RWPE2 (cell line): ENCODE measurements at places on chromosomes 11 and 22.

- no peak for DNase-seq
- no peak overlapping the region for H3K27ac ChIP-seq
- H3K36me3 ChIP-seq, result no peaks in the 10 kb centered on the region
- H3K4me1 ChIP-seq, result no peaks in the 10 kb centered on the region
Observed at GRCh38 chr11:81070948-81071347, 1630.1 kb upstream of the TENM4 start.

DNA sequence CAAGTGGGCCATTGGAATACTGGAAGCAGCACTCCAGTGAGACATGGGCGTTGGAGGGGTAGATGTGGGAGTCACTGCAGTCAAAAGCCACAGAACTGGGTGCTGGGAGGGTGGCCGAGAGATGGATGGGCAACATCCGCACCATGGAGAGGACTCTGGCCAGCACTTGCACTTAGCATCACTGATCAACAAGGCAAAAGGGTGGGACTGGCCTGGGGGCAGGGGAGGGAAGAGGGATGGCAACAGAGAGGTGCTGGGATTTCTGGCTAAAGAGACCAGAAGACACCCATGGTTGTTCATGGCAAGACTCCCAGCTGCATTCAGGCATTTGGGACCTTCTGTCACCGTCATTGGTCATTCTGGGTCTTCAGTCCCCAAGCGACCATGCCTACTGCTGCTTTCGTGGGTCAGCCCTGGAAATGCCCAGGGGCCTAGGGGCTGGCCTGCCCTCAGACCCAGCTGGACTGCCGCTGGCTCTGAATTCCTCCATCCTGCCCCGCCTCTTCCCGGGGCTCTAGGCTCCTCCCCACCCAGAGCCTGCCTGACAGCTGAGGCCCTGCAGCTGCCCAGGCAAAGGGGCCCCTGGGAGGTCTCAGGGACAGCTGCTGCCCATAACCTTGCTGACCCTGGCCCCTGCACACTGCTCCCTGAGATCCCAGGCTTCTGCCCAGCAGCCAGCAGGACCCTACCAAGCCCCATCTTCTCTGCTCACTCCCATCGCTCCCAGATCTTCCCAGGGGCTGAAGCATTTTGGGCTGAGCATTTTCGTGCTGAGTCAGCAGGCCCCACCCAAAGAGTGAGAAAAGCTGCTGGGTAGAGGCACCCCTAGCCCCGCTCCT is 13.0 kb upstream of the CDC42EP2 start:
- H3K36me3 ChIP-seq, result peaks cover 21% of the 10 kb centered on the region; the same call in 1 of the 2 replicates
- H3K27ac ChIP-seq, result no peak overlapping the region
- no peak overlapping the region for H3K4me3 ChIP-seq
- no peak for DNase-seq
- no peaks in the 10 kb centered on the region for H3K27me3 ChIP-seq

DNA sequence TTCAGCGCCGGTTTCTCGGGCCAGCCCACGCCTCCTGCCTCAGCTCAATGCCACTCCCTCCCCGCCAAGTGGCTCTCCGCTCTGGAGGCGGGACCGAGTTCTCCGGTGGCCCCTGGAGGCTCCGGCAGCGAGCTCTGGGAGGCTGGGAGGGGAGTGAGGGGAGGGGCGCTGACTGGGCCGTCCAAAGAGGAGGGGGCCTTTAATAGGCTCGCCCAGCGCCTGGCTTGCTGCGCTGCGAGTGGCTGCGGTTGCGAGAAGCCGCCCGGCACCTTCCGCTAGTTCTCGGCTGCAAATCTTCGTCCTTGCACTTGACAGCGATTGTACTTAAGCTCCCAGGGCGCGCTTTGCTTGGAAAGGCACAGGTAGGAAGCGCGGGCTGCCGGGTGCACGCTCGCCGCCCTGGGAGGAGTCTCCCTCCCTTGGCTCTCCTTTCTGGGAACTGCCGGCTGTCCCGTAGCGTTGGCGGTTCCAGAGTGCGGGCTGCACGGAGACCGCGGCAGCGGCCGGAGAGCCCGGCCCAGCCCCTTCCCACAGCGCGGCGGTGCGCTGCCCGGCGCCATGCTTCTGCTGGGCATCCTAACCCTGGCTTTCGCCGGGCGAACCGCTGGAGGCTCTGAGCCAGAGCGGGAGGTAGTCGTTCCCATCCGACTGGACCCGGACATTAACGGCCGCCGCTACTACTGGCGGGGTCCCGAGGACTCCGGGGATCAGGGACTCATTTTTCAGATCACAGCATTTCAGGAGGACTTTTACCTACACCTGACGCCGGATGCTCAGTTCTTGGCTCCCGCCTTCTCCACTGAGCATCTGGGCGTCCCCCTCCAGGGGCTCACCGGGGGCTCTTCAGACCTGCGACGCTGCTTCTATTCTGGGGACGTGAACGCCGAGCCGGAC is at the start of gene ADAMTS15:
TSS of gene ADAMTS15 (plus strand) at position 230 of the 894 bp plus-strand sequence. CDS start at position 559, 329 bp downstream.
- peak; percentile 84 for DNase-seq
- no peaks in the 10 kb centered on the region for H3K4me1 ChIP-seq
- no peaks in the 10 kb centered on the region for H3K36me3 ChIP-seq
- H3K27me3 ChIP-seq, result peaks cover 4% of the 10 kb centered on the region

- H3K27ac ChIP-seq, result no peak overlapping the region
- H3K36me3 ChIP-seq, result no peaks in the 10 kb centered on the region
- no peak for DNase-seq
- H3K4me1 ChIP-seq, result no peaks in the 10 kb centered on the region
- H3K27me3 ChIP-seq, result no peaks in the 10 kb centered on the region
Observed at GRCh38 chr22:48104102-48104738, 1341.8 kb downstream of the TBC1D22A start.

GRCh38 chr22:30192427-30192826 is 54.1 kb downstream of the LIF start:
- peaks cover 26% of the 10 kb centered on the region for H3K4me1 ChIP-seq
- no peaks in the 10 kb centered on the region for H3K27me3 ChIP-seq
- no peak overlapping the region for H3K4me3 ChIP-seq
- H3K36me3 ChIP-seq, result no peaks in the 10 kb centered on the region
- no peak for DNase-seq

DNA sequence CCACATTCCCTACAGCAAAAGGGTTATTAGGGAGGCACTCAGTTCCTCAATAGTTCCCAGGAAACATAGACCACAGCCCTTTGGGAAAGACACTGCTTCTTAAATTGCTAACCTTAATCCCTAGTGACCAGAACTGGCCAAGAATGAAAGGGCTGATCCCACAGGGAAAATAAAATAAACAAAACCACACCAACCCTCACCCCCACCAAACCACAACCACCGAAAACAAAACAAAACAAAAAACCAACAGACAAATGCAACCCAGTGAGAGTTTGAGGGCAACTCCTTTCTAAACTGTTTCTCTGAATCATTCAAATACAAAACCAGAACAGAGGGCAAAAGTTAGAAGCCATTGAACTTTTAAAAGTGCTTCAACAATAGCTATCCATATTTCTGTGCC is 57.2 kb downstream of the NAV2 start:
- no peak overlapping the region for H3K4me3 ChIP-seq
- no peak overlapping the region for H3K27ac ChIP-seq
- no peak for DNase-seq
- H3K36me3 ChIP-seq, result no peaks in the 10 kb centered on the region
- no peaks in the 10 kb centered on the region for H3K27me3 ChIP-seq
- no peaks in the 10 kb centered on the region for H3K4me1 ChIP-seq

- H3K27ac ChIP-seq, result no peak overlapping the region
- H3K27me3 ChIP-seq, result no peaks in the 10 kb centered on the region
- H3K4me3 ChIP-seq, result no peak overlapping the region
- DNase-seq, result no peak
Observed at GRCh38 chr11:125874556-125875124, 12.8 kb upstream of the HYLS1 start.

DNA sequence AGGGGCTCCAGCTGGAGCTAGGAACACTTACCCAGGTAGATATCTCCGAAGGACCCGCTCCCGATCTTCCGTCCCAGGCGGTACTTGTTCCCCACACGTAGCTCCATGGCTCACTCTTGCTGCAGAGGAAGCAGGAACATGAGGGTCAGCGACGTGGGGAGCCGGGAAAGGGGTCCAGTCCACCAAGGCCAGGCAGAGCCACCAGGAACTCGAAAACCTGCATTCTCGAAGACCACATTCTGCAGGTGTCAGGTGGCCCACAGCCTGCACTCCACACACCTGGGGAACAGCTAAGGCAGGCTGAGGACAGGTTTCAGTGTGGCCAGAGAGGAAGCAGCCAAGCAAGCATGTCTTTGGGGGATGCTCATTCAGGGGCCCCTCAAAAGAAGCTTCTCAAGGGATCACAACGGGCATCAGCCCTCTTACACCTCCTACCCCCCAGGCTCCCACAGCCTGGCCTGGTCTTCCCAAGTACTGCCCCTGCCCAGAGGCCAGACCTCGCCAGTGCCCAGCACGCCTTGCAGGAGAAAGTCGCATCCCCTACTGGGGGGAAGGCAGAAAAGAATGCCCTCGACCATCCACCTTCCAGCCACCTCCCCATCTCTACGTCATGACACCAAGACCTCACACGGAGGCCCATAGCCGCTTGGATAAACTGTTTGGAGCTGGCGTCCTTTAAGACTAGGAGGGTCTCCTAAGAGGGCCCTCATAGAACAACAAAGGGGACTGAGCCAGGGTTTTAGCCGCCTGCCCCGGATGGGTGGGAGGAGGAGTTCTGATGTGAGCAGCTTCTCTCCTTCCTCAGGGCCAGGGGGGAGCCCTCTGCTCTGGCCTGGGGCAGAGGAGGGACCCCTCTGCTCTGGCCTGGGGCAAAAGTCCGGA is 2.9 kb downstream of the CSNK1E start:
- H3K4me3 ChIP-seq, result peak overlapping the region; percentile 94
- peaks cover 62% of the 10 kb centered on the region for H3K4me1 ChIP-seq
- H3K27ac ChIP-seq, result peak overlapping the region; percentile 98

- H3K27ac ChIP-seq, result no peak overlapping the region
- no peak for DNase-seq
- H3K27me3 ChIP-seq, result no peaks in the 10 kb centered on the region
- H3K36me3 ChIP-seq, result no peaks in the 10 kb centered on the region
Observed at GRCh38 chr22:19667872-19668740, 46.2 kb upstream of the SEPTIN5 start.

DNA sequence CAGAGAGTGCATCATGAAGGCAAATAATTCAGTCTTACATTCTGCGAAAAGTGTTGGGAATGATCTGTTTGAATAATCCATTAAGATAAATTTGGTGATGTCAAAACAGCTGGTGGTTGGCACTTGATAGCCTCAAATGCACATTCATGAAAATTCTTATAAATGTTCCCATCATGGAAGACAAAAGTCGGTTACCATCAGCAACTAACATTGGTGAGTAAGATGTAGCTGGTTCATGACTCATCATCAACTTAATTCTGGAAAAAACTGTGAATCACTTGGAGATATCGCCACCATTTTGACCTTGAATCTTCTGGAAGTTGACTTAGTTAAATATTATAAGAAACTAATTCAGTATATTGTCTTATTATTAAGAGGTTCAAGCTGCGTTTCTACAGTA is 11.2 kb downstream of the CRYBB1 start:
- H3K4me1 ChIP-seq, result peaks cover 13% of the 10 kb centered on the region
- no peaks in the 10 kb centered on the region for H3K36me3 ChIP-seq
- H3K27ac ChIP-seq, result no peak overlapping the region
- no peaks in the 10 kb centered on the region for H3K27me3 ChIP-seq

- no peak overlapping the region for H3K27ac ChIP-seq
- no peaks in the 10 kb centered on the region for H3K36me3 ChIP-seq
- no peaks in the 10 kb centered on the region for H3K4me1 ChIP-seq
- DNase-seq, result no peak
Observed at GRCh38 chr11:120867531-120867930, 156.4 kb upstream of the TBCEL start.

GRCh38 chr11:25536289-25536688 is 795.6 kb upstream of the ANO3 start:
- no peaks in the 10 kb centered on the region for H3K36me3 ChIP-seq
- no peak overlapping the region for H3K4me3 ChIP-seq
- no peaks in the 10 kb centered on the region for H3K4me1 ChIP-seq
- no peaks in the 10 kb centered on the region for H3K27me3 ChIP-seq
- no peak overlapping the region for H3K27ac ChIP-seq

GRCh38 chr11:108863528-108863927 is 198.7 kb downstream of the DDX10 start:
- H3K36me3 ChIP-seq, result no peaks in the 10 kb centered on the region
- DNase-seq, result no peak
- no peaks in the 10 kb centered on the region for H3K27me3 ChIP-seq
- no peak overlapping the region for H3K4me3 ChIP-seq
- no peaks in the 10 kb centered on the region for H3K4me1 ChIP-seq

- DNase-seq, result no peak
- no peaks in the 10 kb centered on the region for H3K27me3 ChIP-seq
- no peaks in the 10 kb centered on the region for H3K4me1 ChIP-seq
- H3K4me3 ChIP-seq, result no peak overlapping the region
- no peak overlapping the region for H3K27ac ChIP-seq
- no peaks in the 10 kb centered on the region for H3K36me3 ChIP-seq
Observed at GRCh38 chr11:82105331-82105998, 628.2 kb downstream of the FAM181B start.

- H3K27ac ChIP-seq, result peak overlapping the region; percentile 96
- no peak for DNase-seq
- no peaks in the 10 kb centered on the region for H3K27me3 ChIP-seq
- H3K4me3 ChIP-seq, result no peak overlapping the region
- H3K4me1 ChIP-seq, result peaks cover 53% of the 10 kb centered on the region
Observed at GRCh38 chr11:69299023-69299461, 5.1 kb downstream of the MYEOV start.

- H3K27ac ChIP-seq, result no peak overlapping the region
- no peaks in the 10 kb centered on the region for H3K27me3 ChIP-seq
- DNase-seq, result no peak
- no peaks in the 10 kb centered on the region for H3K36me3 ChIP-seq
Observed at GRCh38 chr11:115080923-115081680, 402.8 kb downstream of the NXPE2 start.

- H3K27me3 ChIP-seq, result no peaks in the 10 kb centered on the region
- DNase-seq, result no peak
- peak overlapping the region; percentile 94 for H3K27ac ChIP-seq
- H3K36me3 ChIP-seq, result no peaks in the 10 kb centered on the region
- no peak overlapping the region for H3K4me3 ChIP-seq
Observed at GRCh38 chr11:68016904-68017817, 7.0 kb downstream of the ALDH3B1 start.

- H3K4me3 ChIP-seq, result no peak overlapping the region
- no peaks in the 10 kb centered on the region for H3K27me3 ChIP-seq
- no peak for DNase-seq
- no peak overlapping the region for H3K27ac ChIP-seq
- H3K4me1 ChIP-seq, result peaks cover 17% of the 10 kb centered on the region
Observed at GRCh38 chr22:25650833-25651232, 86.4 kb downstream of the GRK3 start.

GRCh38 chr11:92725352-92725751 is 244.1 kb upstream of the MTNR1B start:
- H3K27ac ChIP-seq, result no peak overlapping the region
- DNase-seq, result no peak
- no peaks in the 10 kb centered on the region for H3K36me3 ChIP-seq
- H3K4me1 ChIP-seq, result no peaks in the 10 kb centered on the region
- no peak overlapping the region for H3K4me3 ChIP-seq
- no peaks in the 10 kb centered on the region for H3K27me3 ChIP-seq

- no peak for DNase-seq
- H3K27me3 ChIP-seq, result no peaks in the 10 kb centered on the region
- H3K4me1 ChIP-seq, result no peaks in the 10 kb centered on the region
- H3K4me3 ChIP-seq, result no peak overlapping the region
Observed at GRCh38 chr11:102985850-102986249, 30.3 kb upstream of the MMP13 start.
